Midbrain (tissue), 1 donor: ENCODE measurements at places on chromosomes 3 and 15.
A peak's percentile ranks its signal among the peaks of the same experiment; 100 is the strongest.

DNA sequence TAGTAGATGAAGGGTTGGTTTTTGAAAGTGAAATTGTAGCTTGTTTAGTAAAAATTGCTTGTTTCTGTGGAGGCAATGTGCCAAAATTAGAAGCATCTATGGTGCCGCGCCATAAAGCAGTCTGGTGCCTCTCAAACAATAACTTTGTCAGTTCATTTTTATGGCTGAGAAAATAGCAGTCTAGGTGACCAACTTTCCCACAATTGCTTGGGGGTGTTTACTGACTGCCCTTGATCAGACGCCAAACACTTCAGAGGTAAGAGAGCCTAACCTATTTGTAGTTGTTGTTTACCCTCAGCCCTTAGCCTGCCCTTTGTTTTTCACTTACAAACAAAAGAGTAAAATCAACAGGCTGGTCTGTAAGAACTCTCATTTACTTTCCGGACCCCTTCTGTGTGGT is 174.5 kb downstream of the FNDC3B start:
- DNase-seq = no peak

DNA sequence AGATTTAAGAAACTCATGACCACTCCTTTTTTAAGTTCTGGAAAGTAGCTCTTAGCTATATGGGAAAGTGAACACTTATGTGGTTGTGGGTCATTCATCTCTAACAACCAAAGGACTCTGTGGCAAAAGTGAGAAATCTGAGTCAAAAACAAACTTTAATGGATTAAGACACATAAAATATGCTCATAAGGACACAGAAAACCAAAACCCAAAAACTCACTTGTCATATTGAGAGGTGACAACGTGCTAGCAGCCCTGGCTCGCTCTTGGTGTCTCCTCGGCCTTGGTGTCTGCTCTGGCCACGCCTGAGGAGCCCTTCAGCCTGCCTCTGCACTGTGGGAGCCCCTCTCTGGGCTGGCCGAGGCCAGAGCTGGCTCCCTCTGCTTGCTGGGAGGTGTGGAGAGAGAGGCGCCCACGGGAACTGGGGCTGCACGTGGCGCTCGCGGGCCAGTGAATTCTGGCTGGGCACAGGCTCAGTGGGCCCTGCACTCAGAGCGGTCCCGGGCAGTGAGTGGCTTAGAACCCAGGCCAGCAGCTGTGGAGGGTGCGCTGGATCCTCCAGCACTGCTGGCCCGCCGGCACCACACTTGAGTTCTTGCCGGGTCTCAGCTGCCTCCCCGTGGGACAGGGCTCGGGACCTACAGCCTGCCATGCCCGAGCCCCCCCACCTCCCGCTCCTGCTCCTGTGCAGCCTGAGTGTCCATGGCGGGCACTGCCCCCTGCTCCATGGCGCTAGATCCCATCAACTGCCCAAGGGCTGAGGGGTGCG is 30.3 kb upstream of the SKIL start:
- DNase-seq = no peak

GRCh38 chr3:127847236-127847720 is 25.0 kb upstream of the MGLL start:
- no peak for DNase-seq

DNA sequence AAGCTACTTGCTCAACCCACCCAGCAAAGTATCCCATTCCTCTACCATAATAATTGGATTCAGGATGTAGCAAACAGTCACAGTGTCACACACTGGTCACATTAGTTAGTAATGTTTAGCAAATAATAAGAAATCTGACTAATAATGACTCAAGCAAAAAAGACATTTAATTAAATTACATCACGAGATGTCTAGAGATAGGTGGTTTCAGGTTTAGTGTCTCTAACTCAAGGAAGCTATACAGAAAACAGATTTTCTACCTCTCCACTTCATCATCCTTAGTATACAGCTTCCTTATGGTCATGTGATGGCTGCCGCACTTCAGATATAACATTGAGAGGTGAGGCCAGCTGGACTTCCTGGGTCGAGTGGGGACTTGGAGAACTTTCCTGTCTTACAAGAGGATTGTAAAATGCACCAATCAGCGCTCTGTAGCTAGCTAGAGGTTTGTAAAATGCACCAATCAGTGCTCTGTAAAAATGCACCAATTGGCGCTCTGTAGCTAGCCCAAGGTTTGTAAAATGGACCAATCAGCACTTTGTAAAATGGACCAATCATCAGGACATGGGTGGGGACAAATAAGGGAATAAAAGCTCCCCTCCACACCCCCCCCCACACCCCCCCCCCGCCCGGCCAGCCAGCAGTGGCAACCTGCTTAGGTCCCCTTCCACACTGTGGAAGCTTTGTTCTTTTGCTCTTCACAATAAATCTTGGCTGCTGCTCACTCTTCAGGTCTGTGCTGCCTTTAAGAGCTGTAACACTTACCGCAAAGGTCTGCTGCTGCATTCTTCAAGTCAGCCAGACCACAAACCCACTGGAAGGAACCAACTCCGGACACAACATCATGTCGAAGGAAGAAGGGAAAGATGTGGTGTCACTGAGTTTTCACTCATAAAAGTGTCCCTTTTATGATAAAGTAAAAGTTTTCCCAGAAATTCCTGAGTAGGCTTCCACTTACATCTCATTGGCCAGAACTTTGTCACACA is 24.9 kb upstream of the ARPIN start:
- DNase-seq = no peak

DNA sequence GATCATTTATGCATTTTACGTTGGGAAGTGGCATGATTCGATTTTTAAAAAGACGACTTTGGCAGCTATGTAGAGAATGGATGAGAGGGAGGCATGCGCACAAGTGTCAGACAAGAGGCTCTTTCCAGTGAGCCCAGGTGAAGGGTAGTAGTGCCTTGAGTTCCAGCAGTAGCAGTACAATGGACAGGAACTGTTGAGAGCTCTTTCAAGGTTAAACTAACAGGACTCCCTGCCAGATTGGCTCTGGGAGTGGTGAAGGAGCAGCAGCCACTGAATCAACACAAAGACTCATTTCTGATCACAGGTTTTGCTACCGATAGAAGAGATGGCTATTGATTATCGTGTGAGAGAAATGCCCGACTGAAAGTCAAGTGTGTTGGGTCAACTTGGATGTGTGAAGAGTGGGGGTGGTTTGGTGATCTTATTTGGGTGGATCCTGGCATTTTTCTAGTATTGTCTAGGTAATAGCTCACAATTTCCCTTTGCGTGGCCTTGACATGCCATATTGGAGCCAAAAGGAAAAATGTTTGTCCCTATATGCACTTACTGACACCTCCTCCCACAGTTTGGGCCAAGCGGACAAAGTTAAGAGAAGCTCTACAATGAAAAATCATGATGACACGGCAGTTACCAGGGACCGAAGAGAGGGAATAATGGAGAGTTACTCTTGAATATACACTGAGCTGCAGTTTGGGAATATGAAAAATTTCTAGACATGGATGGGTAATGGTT is 81.6 kb upstream of the MDFIC2 start:
- DNase-seq = no peak

DNA sequence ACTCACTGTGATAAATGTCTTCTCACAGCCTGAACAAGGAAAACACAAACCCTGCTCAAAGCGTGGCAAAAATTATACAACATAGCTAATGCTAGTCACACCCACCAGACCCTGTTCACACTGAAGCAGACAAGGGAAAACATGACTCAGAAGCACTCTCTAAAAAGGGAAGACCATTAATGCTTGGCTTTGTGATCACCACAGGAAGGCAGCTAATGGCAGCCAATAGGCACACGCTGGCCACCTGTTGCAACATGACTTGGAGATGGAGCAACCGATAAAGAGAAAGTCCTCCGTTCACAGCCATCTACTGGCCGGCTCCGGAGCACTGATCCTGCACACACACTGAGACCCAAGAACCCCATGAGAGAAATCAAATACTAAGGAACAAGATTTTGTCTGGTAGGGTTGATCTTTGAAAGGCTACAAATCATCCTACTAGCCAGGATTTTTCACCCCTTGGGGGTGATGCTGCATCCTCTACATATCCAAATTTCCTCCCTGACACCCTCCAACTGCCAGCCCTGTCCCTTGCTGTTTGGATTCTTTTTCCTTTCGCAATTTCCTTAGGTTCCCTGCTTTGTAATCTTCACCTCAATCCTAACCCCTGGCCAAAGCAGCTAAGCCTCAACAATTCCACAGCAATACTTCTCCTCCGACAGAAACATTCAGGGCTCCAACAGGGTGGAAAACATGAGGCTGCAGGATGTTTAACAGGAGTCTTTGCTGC is 3.2 kb downstream of the ZXDC start:
- peak; percentile 28 for DNase-seq

DNA sequence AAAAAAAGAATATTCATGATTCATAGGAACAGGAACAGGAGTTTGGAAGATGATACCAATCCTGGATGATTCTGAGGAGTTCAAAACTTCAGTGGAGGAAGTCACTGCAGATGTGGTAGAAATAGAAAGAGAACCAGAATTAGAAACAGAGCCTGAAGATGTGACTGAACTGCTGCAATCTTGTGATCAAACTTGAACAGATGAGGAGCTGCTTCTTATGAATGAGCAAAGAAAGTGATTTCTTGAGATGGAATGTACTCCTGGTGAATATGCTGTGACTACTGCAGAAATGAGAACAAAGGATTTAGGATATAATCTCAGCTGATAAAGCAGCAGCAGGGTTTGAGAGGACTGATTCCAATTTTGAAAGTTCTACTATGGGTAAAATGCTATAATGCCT is 72.7 kb downstream of the GSK3B start:
- DNase-seq = no peak

GRCh38 chr3:29064085-29064484 is 216.8 kb upstream of the RBMS3 start:
- DNase-seq = no peak

DNA sequence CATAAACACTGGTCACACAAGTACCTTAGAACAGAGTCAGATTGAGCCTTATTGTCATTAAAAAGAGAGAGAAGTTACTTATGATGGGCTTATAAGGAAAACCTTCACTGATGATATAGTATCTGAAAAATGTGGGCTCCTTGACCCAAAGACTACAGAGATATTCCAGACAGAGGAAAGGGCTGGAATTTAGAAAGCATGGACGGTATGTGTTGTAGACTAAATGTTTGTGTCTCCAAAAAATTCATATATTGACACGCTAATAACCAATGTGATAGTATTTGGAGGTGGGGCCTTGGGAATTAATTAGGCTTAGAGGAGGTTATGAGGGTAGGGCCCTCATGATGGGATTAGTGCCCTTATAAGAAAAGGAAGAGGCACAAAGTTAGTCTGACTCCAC is 61.0 kb upstream of the DAZL start:
- no peak for DNase-seq

- no peak for DNase-seq
Observed at GRCh38 chr15:81224232-81224631, 27.6 kb downstream of the IL16 start.

DNA sequence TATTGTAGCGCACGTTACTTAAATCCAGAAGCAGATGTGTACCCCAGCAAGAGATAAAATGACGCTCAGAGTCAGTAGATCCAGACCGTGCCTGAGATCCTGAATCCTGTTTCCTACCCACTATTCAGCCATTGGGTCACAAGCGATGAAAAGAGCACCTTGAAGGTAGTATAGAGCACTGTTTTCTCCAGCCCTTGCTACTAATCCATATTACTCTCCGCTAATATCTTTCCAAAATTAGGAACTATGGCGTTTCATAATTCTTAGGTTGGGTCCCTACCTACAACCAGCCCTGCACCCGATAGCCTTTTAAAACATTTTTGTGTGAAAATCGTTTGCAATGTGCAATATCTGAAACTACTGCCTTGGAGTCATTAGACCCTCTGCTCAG is 596 bp downstream of the BTD start:
- no peak for DNase-seq

DNA sequence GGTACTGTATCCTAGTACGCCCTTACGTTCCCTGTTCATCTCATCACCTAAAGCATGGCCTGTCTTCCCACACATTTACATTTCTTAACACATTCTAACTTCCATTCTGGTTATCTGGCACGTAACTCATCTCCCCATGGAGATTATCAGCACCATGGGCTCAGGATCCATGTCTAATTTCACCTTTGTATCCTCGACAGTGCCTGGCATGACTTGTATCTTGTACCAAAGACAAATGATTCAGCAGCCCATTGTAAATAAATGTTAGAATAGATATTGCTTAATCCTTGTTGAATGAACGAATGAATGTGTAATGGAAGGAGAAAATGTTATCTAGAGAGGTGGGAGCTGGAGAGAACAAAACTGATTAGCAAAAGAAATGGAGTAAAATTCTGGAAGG is 69.7 kb upstream of the TPM1 start:
- DNase-seq = no peak

DNA sequence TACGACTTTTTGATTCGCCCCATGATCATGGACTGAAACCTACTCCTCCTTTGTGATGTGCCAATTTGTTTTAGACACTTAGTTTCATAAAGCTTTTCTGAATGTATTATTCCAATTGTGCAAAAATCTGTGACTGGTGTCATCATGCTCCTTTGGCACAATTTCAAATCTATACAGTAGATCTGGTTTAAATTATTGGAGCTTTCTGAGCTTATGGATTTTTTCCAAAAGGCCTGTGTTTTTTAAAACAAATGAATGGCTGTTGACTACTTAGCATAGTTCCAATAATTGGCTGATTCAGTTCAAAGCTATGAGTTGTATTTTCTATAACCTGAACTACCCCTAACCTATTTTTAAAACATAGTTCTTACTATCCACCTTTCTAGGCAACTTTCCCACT is 282.7 kb downstream of the CNTN3 start:
- DNase-seq = no peak

DNA sequence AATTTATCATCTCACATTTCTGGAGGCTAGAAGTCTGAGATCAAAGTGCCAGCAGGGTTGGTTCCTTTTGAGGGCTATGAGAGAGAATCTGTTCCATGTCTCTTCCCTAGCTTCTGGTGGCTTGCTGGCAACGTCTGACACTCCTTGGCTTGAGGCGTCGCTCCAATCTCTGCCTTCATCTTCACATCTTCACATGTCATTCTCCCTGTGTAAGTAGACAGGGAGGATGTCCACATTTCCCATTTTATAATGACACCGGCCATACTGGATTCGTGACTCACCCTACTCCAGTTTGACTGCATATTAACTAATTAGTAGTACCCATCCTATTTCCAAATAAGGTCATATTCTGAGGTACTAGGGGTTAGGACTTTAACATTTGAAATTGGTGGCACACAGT is 17.5 kb upstream of the ARHGAP31 start:
- DNase-seq = no peak

DNA sequence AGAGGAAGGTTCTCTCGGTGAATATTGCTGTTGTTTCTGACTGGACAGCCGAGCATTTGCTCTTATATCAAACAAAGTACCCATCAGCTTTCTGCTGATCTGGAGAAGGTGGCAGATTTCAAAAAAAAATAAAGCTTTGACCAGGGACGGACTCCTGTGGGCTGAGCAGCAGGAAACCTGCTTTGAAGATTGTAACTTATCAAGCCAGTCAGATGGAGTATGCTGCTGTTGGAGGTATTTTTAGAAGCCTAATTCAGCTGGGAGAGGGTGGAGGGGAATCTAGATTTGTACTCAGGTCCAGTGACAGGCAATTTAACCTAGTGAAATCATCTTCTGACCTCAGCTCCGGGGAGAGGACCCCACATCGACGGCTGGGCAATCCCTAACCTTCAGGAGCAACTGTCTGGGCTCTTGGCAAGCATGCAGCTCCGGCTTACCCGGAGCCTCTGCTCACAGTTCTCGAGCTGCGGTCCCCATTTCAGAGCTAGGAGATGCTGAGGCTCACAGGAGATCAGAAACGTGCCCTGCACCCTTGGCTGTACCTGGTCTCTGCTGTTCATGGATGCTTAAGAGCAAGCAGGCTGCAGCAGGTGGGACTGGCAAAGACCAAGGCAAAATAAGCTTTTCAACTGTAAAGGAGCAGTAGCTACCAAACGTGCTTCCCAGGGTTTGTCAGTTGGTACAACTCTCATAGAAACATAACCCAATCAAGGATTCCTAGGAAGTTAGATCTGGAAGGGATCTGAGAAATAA is 89.3 kb upstream of the ST8SIA2 start:
- no peak for DNase-seq

GRCh38 chr3:168066882-168067281 is 28.8 kb downstream of the GOLIM4 start:
- DNase-seq = no peak
